GM23338 (cell line): ENCODE measurements at places on chromosomes 3 and 15. TPM values are rescaled to one million over a fixed set of nuclear protein-coding genes. Genes with fewer than 3 reads are reported as not detected.

CHRNA3 gene
- total RNA-seq = 1.3 and 2.9 TPM in 2 replicates

SPINK8 gene
- not detected in 2 replicates for total RNA-seq

GRCh38 chr3:33883951-33884561 lies 85.6 kb downstream of the PDCD6IP start:
- peaks cover 10% of the 10 kb centered on the region for H3K4me1 ChIP-seq
- peak; percentile 18 for DNase-seq
- no peaks in the 10 kb centered on the region for H3K36me3 ChIP-seq
- no peaks in the 10 kb centered on the region for H3K27me3 ChIP-seq

- no peaks in the 10 kb centered on the region for H3K4me1 ChIP-seq
- no peak for DNase-seq
- no peak overlapping the region for H3K27ac ChIP-seq
- no peaks in the 10 kb centered on the region for H3K36me3 ChIP-seq
- H3K27me3 ChIP-seq = no peaks in the 10 kb centered on the region
Observed at GRCh38 chr15:63299943-63300575, 22.7 kb downstream of the APH1B start.

DNA sequence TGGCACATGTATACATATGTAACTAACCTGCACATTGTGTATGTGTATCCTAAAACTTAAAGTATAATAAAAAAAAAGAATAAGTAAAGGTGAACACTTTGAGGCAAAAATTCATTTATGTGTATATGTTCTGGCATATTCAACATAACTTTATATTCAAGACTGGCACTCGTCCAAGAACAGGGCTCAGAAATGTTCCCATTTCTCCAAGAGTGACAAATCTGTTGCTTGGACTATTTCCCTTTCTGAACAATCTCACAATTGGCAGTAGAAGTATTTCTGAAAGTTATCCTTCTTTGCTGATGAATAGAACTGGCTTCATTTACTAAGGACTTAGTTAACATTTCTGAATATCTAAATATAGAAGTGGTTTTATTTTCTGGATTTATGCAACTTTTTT lies 212.8 kb downstream of the ADAMTSL3 start:
- H3K4me3 ChIP-seq = no peak overlapping the region
- no peaks in the 10 kb centered on the region for H3K27me3 ChIP-seq
- no peaks in the 10 kb centered on the region for H3K36me3 ChIP-seq
- H3K4me1 ChIP-seq = no peaks in the 10 kb centered on the region
